NCI-H1930 (cell line): ENCODE measurements at places on chromosomes 1 and 21.

GRCh38 chr1:89842567-89843272, 21.9 kb downstream of the LRRC8D start:
- DNase-seq, result no peak

GRCh38 chr1:99447721-99448120, 183.4 kb downstream of the PLPPR4 start:
- no peak for DNase-seq

- DNase-seq, result no peak
Observed at GRCh38 chr1:98903261-98903660, 101.4 kb downstream of the PLPPR5 start.

DNA sequence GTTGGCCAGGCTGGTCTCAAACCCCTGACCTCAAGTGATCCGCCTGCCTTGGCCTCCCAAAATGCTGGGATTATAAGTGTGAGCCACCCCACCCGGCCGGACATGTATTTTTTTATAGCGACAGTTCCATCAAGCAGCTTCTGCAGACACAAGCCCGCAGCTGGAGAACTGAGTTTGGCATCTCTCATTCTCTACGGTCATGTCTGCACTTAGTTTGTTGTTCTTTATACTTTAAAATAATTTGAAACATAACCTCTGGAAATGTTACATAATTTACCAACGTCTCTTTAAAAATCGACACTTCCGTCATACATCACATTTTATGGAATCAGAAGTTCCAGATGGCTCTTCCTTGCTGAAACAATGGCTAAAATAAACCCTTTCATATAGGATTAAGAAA, 183.6 kb downstream of the DYRK1A start:
- DNase-seq, result no peak

- no peak for DNase-seq
Observed at GRCh38 chr1:165698761-165699052, 345 bp upstream of the ALDH9A1 start.

DNA sequence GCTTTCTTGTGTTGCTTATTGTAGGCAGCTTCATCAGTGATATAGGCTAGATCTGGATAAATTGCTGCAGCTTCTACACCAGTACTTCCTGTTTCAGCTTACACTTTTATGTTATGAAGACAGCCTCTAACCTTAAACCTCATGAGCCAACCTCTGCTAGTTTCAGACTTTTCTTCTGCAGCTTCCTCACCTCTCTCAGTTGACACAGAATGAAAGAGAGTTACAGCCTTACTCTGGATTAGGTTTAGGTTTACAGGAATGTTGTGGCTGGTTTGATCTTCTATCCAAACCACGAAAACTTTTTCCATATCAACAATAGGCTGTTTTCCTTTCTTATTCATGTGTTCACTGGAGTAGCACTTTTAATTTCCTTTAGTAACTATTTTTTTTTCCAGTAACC, 76.9 kb upstream of the RNPC3 start:
- no peak for DNase-seq

GRCh38 chr1:64848803-64849202, 103.9 kb downstream of the RAVER2 start:
- no peak for DNase-seq

GRCh38 chr1:158471920-158472319, at the start of gene OR10R2:
TSS of gene OR10R2 (plus strand) at chr1:158472220. CDS start at chr1:158472326, 106 bp downstream.
- no peak for DNase-seq

GRCh38 chr1:234295068-234295467, 78.2 kb upstream of the COA6 start:
- no peak for DNase-seq

DNA sequence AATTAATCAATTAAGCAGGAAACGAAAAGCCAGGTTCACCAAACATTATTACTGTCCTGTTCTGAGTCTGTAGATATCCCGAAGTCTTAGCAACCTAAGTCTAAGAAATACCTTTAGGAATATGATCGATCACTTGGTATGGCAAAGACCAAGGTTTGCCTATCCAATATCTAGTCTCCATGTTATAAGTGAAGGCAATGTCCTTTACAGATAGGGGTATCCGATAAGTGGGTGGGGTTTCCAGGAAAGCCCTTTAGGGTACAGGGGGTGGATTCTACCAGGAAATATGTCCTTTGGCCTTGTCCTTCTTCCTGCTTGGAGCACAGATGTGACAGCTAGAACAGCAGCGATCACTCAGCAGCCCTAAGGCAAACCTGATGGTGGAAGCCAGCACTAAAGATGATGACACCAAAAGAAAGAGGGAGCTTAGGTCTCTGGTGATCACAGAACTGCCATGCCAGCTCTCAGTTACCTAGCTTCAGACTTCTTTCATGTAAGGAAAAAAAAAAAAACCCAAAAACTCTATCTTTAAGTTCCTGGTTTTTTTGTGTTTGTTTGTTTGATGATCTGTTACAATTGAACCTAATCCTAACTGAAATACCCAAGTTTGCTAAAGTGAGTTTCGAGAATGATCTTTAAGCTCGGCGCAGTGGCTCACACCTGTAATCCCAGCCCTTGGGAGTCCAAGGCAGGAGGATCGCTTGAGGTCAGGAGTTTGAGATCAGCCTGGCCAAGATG, 40.8 kb downstream of the DSTYK start:
- no peak for DNase-seq

- no peak for DNase-seq
Observed at GRCh38 chr1:39663559-39663958, 8.3 kb downstream of the NT5C1A start.

GRCh38 chr1:217569021-217569420, 61.9 kb downstream of the GPATCH2 start:
- DNase-seq, result no peak

DNA sequence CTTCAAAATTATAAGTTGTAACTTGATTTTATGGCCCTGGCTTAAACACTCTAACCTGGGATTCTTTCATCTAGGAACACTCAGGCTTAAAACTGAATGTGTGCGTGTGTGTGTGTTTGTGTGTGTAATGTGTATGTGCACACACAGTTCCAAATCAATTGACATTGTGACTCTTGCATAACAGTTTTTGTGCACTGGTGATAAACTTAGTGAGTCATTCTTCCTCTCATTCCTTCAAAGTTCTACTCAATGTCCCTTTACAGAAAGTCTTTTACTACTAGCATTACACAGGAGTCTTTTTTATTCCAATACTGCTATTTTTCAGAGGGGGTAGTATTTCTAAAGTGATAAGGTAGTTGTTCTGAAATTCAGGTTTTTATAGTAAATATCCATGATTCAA, 943.6 kb downstream of the KCNT2 start:
- DNase-seq, result no peak

GRCh38 chr1:167630568-167631385, 745 bp downstream of the RCSD1 start:
- no peak for DNase-seq

- no peak for DNase-seq
Observed at GRCh38 chr21:34986561-34987500, 62.3 kb downstream of the RUNX1 start.

DNA sequence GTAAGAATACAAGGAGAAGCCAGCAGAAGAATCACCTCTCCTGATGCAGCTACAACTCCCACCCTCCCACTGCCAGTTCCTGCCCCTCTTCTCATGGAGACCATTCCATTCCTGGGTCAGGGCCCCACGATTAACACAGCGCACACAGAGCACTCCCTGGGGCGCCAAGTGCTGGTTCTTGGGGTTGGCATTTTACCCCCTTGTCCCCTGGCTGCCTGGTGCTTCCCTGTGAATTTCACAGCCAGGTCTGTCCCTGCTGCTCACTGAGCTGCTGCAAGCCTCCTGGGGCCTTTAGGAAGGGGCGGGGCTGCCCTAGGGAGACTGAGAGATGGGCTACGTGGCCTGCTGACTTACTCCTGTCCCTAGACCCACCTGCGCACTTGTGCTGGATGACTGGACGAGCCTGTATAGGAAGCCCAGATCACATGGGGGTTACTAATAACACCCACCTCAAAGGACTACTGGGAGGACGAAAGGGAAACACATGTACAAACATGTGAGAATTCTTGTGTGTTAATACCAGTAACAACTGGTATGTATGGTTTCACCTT, 4.8 kb downstream of the ZNF672 start:
- no peak for DNase-seq

- DNase-seq, result no peak
Observed at GRCh38 chr1:34906756-34907155, 22.7 kb downstream of the DLGAP3 start.

DNA sequence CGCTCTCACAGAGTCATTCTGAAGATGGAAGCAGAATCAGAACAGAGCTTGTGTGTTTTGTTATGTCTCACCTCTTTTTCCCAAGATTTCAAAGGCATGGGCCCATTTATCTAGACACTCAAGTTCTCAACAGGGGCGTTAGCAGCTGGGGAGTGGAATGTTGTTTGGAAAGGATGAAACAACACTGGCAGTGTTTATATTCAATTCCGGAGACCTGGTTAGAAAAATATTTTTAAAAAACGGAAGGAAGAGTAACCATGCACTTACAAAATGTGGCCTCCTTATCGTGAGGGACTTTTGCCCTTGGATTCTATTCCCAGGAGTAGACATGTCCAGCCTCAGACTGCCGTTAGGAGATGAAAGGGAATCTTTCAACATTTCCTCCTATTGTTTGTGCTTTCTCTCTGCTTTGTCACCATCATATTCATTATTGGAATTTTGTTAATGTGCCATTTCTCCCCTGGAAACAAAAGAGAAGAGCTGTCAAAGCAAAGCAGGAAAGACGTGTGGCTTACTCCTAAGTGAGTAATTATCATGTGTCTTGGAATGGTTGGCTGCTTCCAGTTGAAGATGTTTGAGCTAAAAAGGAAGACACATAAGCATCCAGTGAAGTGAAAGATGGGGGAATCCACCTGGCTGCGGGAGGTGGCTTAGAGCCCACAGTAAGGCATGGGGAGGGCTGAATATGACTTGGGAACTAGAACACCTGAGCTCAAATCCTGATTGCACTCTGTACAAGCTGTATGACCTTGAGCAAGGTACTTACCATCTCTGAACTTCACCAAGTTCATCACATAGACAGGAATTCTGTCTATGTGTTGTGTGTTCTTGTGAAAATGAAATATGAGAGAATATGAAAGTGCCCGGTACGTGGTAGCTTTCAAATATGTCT, 71.7 kb upstream of the JUN start:
- no peak for DNase-seq

DNA sequence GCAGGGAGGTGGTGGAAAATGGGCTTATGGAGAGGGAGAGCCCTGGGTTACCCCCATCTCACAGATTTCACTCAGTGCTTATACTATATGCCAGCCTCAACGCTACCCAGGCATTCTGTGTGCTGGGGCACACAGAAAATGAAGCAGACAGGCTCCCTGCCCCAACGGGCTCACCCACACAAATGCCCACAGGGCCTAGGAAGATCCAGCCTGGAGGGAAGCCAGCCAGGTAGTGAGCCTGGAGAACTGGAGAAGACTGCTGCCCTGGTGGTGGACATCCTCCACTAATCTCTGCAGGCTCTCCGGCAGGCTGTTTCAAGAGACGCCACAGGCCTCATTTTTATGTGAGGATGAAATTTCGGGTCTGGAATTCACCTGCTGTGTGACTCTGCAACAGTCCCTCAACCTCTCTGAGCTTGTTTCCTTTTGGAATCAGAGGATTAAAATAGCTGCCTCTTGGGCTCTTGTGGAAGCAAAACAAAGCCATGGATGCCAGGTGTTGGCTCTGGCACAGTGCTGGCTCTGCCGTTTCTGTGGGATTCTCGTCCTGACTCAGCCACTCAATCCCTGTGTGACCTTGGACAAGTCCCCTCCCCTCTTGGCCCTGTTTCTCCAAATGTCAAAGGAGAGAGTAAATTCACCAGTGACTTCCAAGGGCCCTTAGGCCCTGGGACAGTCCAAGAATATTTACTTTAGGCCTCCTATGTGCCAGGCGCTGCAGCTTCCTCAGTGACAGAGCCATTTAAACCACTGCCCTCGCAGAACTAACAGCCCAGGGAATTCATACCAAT, 3.6 kb downstream of the PAQR7 start:
- DNase-seq, result no peak

GRCh38 chr1:21911205-21912001, 25.7 kb downstream of the HSPG2 start:
- no peak for DNase-seq

DNA sequence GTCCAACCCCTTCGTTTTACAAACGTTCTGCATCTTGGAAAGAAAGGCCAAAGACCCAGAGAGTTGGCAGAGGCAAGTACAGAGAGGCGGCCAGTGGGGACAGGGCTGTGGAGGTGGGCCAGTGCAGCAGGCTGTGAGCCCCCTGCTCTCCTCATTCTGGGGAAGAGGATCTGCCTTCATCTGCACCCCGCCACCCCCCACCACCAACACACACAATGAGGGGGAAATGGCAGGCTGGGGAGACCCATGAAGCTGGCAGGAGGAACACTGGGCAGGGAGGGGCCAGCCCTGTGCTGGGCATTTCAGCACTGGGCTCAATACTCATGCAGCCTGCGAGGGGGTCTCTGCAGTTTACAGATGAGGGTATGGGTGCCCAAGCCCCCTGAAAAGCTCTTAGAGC, 14.6 kb downstream of the STMN1 start:
- DNase-seq, result no peak

DNA sequence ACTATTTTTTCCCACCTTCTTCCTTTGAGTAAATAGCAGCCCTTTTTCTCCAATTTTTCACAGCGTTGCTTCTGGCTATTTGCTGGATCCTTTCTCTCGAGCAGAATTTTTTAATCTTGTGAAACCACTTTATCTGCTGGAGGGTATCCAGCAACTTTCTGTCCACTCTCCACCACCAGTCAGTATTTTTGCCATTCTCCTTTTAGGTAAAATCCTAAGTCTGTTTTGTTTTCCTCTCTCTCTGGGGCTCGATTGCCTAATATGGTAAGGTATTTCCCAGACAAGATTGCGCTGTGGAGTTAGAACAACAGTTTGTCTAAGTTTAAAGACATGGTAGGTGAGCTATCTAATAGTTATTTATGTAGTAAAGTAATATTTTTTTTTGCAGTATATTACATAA, 156.9 kb downstream of the PPP1R12B start:
- no peak for DNase-seq

GRCh38 chr1:55310505-55310971, 95.4 kb upstream of the USP24 start:
- DNase-seq, result no peak

DNA sequence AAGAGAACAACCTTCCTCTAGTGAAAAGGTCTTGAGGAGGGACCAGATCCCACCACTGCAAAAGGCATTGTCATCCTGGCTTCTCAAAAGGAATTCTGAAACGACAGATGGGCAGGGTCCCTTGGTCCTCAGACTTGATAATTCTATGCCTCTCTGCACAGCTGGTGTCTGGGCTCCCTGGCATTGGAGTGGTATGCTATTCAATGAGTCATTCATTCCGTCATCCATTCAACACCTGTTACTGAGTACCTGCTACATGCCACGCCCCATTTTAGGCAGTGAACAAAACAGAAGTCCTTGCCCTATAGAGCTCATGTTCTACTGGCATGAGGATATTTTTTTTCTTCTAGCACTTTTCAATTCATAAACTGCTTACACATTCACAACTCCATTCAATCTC, 45.8 kb upstream of the HMGB4 start:
- DNase-seq, result no peak

- DNase-seq, result no peak
Observed at GRCh38 chr1:53560581-53561502, 101.6 kb downstream of the DMRTB1 start.

DNA sequence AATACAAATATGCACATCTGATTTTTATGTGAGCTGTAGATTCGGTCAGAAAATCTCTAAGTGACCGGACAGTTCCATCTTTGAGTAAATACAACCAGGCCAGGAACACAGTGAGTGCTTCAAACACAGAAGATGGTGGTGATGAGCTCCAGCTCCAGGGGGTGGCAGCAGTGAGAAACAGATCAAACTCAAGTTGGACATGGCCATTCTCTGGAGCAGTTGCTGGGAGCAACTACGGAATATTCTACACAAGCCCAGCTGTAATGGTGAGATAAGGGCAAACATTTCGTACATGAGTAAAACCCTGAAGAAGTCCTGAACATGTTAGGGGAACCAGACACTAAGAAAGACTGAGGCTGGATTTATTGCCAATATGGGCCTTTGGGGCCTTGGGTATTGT, 100.7 kb downstream of the BARHL2 start:
- DNase-seq, result no peak
